ENCODE measurements at places on chromosomes 12 and 14.

- no peak for DNase-seq
Measured at GRCh38 chr12:30974746-30975500, 48.4 kb downstream of the TSPAN11 start.

GRCh38 chr14:59190372-59190771 is 1.9 kb downstream of the DAAM1 start:
- no peak for DNase-seq

DNA sequence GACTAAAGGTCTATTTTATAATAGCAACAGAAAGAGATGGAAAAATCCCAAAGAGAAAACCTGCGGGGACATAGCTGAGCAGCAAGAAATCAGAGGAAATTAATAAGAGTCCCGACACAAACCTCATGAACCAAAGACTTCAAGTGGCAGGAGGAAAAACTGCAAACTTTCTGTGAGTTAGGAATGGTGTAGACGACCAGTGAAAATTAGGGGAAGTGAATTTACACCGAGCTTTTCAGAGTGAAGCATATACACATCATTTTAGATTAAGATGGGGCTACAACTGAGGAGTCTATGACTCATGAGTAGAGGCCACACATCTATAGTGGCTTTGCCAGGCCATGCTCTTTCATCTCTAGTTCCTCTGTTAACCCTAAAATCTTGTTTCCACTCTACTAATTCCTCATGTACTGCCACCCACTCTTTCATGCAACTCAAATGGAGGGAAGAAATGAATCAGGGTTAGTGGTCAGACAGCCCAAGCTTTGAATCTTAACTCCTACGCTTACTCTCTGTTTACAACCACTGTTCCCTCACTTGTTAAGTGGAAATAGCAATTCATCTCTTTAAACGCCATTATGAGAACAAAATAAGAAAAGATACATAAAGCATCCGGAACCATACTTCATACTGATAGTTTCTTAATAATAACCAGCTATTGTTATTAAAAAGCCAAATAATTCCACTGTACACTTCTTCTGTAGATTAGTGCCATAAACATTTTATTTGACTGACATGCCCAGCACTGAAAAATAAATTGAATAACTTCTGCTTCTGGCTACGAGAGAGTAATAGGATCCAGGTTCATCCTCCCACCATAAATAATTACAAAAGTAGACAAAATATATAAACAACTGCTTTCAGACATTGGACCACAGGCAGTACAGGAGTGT is 219.3 kb downstream of the RMST start:
- DNase-seq, result no peak

DNA sequence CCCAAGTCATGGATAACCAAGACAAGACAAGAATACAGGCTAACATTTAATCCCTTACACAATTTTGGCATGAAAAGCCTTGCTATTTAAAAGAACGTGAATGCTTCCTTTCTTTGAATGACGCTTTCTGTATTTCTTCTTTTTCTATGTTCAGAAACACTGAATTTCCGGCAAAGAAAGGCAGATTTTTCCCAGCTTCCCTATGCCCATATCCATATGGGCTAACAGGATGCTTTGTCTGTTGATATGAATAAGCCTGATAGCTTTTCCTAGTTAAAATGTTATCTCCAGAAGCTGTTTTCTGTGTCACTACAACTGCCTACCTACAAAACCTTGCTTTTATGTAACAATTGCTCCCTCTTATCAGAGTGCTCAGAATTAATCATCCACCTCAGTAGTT is 38.3 kb upstream of the CACNA2D4 start:
- DNase-seq, result no peak

GRCh38 chr12:53251477-53252348 is 16.4 kb upstream of the ESPL1 start:
- peak; percentile 79 for DNase-seq

- DNase-seq, result no peak
Measured at GRCh38 chr12:40031965-40032364, 73.9 kb downstream of the SLC2A13 start.

GRCh38 chr12:18439541-18439940 is 178.2 kb downstream of the PIK3C2G start:
- DNase-seq, result no peak

- DNase-seq, result no peak
Measured at GRCh38 chr14:24213866-24214662, 776 bp upstream of the CHMP4A start.

DNA sequence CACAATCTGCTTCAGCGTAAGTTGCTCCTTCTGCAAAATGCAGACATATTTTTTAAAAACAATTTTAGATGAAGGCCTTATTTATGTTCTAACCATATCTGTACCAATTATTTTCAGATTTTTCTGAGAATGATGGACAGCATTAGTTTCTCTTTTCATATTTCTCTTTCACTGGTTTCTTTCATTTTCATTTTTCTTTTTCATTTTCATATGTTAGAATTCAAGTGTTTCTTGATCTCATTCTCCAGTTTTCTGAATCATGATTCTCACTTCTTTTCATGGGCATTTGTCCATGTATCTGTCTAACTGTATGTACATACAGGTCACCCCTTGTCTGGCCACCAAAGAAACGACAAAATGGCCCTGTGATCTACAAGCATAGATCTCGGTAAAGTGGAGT is 346.6 kb downstream of the NAV3 start:
- DNase-seq, result no peak

GRCh38 chr12:117155278-117156060 is 34.8 kb downstream of the FBXO21 start:
- no peak for DNase-seq

- DNase-seq, result no peak
Measured at GRCh38 chr12:52044292-52044983, 6.8 kb upstream of the NR4A1 start.

DNA sequence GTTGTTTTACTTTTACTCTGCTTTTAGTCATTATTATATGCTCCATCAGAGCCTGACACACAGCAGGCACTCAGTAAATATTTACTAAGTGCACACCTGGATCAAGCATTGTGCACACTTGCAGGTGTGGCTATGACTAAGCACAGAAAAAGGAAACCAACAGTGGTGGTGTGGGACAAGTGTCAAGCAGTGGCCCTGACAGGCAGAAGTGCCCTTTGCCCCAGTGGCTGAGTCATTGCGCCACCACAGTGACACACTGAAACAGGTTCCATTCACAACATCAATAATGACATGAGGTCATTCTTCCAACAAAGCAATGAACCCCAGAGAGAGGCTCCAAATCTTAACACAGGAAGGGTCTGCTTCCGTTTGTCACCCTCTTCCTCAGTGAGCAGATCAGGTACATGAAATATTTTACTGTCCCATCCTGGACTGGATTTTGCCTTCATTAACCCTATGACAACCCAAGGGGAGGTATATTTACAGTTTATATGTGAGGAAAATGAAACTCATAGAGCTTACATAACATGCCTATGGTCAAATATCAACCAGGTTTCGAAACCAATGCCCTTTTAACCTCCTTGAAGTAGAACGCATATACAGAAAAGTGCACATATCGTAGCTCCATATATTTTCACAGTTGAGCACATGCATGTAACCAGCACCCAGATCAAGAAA is 82.6 kb upstream of the GTF2A1 start:
- no peak for DNase-seq

DNA sequence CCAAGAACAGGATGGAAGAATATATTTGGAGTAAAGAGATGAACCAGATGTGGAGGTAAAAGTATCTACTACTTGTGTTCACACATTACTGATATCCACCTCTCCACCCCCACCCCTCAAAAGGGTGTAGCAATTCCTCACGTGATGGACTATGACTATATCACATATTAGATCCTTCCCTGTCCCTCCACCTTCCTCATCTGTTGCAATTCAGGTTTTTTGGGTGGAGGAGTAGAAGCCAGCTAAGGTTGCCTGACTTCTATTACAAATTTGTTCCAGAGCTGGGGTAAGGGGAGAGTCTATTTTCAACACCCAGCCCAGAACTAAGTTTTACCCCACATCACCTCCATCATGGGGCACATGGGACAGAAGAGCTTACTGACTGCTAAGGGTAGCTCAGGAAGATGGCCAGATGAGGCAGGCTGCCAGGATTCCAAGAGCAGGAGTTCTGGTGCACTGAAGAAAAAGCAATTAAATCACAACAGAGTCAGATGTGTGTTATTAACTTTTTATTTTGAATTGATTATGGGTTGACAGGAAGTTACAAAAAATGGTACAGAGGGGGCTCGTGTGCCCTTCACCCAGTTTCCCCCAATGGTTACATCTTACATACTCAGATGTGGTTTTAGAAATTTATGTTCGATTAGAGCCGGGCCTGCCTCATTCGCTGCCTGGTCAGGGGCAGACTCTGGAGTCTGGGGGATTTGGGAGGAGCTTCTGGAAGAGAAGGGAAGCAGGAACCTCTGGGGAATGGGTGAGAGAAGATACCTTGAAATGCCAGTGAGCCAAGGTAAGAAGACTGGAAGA is 2.1 kb downstream of the RNASE13 start:
- no peak for DNase-seq

DNA sequence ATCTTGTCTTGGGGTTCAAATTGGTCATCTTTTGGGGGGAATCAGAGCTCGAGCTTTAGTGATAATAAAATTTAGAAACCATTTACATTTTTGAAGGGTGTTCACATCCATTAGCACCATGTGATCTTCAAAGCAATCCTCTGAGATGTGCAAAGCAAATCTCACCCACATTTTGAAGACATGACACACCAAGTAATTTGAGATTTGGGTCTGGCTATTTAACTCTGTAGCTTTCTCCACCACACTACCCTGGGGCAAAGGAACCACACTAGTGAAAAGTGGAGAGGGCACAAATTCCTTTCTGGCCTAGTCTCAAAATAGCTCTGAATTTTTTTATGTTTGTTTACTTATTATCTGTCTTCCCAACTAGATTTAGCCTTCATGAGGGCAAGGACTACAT is 46.6 kb upstream of the TMEM233 start:
- DNase-seq, result no peak

- DNase-seq, result no peak
Measured at GRCh38 chr12:45685680-45686079, 43.8 kb upstream of the ARID2 start.

- no peak for DNase-seq
Measured at GRCh38 chr14:59293935-59294661, 105.6 kb downstream of the DAAM1 start.

DNA sequence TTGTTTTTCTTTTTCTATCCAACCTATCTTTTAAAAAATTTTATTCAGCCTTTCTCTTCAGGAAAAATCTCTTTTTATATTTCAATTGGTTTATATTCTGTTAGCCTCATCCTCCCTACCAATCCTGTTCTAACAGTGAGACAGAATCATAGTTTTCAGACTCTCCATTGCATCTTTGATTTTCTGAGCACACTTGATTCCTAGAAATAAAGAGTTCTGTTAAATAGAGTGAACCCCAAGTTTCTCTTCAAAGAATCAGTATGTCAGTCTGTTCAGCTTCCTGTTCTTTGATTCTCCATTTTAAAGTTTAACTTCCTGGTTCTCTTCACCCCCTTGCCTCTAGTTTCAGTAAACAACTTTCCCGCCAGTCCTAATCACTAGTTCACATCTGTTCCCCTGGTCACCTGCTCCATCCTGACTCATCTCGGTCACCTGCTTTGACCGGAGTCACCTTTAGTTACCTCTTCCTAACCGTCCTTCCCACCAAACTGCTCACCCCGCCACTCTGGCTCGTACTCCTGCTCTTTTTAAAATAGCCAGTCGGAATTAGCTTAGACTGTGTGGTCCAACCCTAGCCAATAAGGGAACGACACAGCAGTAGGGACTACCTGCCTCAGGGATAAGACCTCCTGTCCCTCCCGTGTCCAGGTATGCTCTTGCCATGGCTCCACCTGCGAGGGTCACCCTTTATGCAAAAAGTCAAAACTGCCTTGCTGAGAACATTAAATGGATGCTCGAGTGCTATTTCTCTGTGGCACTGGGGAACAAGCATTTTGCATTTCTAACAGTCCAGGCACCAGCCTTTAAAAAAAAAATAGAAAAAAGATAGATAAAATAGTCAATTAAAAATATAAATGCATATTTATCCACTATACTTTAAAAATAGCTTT is 48.4 kb downstream of the DDX51 start:
- no peak for DNase-seq

DNA sequence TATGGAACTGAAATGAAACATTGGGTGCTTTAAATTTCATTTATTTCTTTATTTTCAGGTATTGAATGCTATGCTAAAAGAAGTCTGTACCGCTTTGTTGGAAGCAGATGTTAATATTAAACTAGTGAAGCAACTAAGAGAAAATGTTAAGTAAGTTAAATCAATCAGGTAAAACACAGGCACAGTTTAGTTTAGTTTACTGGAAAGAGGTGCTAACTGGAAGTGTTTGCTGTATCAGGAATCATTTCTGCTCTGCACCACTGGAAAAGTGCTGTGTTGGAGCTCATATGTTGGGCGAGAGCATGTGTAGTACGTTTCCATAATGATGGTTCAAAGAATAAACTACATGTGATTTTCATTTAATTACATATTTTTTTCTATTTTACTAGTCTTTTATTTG is 16.7 kb downstream of the SRP54 start:
- no peak for DNase-seq

GRCh38 chr12:19884021-19884492 is 444.8 kb downstream of the AEBP2 start:
- no peak for DNase-seq

DNA sequence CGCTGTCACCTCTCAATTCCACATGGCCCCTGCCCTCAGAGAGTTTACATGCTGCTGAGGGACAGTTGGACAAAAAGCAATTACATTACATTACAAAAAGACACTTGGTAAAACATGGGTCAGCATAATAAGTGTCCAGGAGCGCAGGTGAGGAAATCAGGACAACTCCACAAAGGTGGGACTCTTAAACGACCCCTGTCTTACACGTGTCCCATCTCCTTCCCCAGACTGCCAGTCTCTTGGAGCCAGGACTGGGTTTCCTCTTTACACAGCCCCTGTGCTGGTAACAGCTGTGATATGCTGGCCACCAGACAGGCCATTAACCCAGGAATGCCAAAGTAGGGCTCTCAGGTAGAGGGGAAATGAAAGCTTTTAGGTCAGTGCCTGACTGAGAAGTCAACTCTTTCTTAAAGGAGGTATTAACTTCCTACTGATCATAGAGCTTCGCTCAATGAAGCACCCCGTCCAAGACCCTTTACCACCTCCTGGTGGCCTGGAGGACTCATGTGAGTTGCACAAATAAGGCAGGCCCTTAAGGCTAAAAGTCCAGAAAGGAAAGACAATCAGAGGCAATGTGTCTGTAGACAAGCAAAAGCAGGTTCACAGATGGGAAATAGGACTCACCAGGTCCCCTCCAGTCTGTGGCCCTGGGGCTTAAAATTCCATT is 55.5 kb downstream of the ANO2 start:
- no peak for DNase-seq

DNA sequence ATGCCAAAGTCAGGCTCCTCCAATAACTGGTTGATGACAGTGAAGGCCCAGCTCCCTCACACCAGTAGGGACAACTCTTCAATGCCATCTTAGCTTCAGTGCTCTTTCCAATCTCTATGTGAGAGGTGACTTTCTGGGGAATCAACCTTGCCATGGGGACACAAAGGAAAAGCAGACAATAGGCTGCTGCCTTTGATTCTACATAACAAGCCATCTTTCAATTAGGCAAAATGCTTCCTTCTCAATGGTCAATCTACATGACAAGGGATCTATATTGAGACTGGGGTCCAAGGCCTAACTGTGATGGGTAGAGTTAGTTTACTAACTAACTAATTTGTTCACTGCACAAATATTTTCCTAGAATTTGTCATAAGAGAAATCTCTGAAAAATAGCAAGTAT is 1417.5 kb upstream of the SEL1L start:
- no peak for DNase-seq

- no peak for DNase-seq
Measured at GRCh38 chr14:32508281-32508680, 179.2 kb downstream of the AKAP6 start.

GRCh38 chr12:95545731-95546490 is 5.4 kb downstream of the USP44 start:
- no peak for DNase-seq

Measured in T1000 (cell line).